ENCODE measurements at places on chromosomes 3 and 15. TPM values are rescaled to one million over a fixed set of nuclear protein-coding genes. Genes with fewer than 3 reads are reported as not detected.

- no peak for DNase-seq
Observed at GRCh38 chr3:149902498-149903139, 68.1 kb downstream of the PFN2 start.

- DNase-seq, result no peak
Observed at GRCh38 chr3:98962189-98962930, 60.9 kb upstream of the DCBLD2 start.

GRCh38 chr3:122085673-122086072 lies 30.5 kb downstream of the CD86 start:
- no peak for DNase-seq

DNA sequence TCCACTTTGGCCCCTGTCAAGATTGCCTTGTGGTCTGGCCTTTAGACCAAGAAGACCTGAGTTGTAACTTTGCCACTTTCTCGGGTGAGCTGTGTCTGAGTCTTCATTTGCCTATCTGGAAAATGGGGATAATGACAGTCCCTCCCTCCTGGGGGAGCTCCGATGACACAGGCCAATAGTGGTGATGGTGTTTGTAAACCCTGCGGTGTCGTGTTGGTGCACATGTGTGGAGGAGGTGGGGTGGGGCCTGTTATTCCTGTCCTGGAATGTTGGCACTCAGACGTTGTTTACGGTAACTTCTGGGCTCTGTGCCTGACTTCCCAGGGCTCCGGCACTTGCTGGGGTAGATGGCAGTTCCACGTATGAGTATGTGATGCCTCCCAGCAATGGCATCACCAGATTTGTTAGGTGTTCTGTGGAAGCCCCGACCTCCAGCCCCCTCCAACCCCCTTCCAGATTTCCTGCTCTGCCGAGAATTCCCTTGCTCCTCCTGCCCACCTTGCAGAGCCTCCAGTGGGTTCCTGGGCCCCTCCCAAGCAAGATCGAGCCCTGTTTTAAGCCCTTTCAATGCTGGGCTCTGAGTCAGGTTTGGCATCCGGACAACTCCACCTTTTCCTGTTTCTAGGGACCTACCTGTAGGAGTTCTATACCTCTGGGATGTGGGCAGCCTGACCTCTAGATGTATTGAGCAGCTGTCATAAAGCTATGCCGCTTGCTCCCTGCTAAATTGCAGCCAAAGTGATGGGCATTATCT lies 31.4 kb downstream of the HRH1 start:
- no peak for DNase-seq

The ZMAT3 gene
- total RNA-seq, result 14.0 TPM

The UQCRC1 gene
- 242 TPM for total RNA-seq

GRCh38 chr3:115581362-115582135 lies 41.8 kb upstream of the GAP43 start:
- no peak for DNase-seq

- DNase-seq, result no peak
Observed at GRCh38 chr3:190522621-190523222, 8.8 kb downstream of the IL1RAP start.

DNA sequence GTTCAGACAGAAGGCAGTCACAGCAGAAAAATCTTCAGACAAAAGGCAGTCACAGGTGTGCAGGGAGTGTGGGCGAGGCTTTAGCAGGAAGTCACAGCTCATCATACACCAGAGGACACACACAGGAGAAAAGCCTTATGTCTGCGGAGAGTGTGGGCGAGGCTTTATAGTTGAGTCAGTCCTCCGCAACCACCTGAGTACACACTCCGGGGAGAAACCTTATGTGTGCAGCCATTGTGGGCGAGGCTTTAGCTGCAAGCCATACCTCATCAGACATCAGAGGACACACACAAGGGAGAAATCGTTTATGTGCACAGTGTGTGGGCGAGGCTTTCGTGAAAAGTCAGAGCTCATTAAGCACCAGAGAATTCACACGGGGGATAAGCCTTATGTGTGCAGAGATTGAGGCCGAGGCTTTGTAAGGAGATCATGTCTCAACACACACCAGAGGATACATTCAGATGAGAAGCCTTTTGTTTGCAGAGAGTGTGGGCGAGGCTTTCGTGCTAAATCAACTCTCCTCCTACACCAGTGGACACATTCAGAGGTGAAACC lies 27.6 kb downstream of the ZNF589 start:
- no peak for DNase-seq

DNA sequence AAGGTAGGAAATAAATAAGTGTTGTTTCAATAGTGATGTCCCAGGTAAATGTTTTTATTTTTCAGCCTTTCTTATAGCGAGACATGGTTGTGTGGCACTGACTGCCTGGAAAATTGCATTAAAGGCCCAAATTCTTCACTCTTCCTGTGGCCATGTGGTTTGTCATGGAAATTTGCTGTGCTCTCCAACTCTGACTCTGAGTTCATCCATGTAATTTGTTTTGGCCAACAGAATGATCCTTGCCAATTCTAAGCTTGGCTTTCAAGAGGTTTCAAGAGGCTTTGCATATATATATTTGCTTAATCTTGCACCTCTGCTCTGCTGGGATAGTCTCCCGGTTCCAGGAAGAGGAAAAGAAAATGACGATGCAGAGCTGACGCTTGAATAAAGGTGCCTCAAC lies 107.5 kb upstream of the ARHGEF26 start:
- no peak for DNase-seq

DNA sequence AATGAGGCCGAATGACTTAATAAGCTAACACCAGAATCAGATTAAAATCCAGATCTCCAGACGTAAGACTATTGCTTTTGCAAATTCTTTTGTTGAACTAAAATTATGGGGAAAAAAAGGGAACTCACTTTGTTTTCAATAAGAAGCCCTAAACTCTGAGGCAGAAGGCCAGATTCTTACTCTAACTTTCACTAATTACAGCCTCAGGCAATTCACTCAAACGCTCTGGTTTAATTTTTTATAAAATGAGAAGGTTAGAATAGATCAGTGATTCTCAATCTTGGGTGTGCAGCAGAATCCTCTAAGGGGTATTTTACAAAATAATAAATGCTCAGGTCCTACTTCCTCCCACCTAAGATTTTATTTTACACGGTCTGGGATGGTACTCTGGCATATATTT lies 38.1 kb downstream of the C3orf70 start:
- no peak for DNase-seq

DNA sequence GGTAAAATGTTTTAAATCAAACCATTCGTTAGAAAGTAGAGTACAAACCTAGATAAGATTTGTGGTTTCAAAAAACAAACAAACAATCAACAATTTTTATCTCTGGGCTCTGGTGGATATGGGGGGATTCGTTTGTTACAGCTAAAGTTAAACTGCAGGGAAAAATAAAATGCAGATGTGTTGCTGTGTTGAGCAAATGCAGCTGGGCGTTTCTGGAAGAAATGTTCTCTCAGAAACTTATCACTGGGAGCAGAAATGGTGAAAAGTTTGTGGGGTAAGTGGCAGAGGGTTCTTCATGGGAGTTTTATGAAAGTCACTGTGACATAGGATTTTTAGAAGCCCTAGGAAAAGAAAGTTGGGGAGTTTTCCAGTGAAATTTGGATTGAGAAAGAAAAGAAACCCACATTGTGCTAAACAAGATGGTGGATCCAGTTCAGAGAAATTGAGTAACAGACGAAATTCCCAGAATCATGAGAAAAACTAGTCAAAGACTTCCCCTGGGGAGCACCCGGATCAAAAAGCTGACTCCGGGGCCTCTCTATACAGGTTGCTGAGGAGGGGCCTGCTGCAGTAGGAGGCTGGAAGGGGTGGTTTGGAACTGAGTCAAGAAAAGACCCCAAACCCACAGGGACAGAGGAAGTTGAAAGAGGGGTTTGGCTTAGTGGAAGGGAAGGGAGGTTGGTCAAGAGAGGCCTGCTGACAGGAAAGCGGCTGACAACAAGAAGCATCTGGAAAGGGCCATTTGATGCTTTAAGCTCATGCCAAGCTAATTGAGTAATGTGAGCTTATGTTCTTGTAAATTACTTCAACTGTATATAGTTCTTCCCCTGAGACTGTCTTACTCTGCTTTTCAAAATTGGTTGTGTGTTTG lies 108.7 kb downstream of the RARB start:
- no peak for DNase-seq

DNA sequence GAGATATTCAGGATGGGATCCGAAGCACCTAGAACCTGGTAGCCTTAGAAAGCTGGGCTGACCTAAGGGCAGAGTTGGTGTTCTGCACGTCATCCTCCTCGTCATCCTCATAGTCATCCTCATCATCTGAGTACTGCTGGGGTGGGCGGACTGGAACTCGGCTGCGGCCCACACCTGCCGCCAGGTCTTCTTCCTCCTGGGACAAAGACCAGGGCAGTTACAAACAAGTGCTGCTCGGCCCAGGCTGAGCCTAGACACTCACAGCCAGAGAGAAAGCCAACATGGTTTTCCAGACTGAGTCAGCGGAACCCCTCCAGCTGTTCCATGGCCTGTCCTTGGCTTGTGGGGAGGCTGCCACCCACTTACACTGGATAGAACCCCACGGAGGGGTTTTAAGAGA lies 40.5 kb downstream of the SEMA3G start:
- DNase-seq, result no peak

DNA sequence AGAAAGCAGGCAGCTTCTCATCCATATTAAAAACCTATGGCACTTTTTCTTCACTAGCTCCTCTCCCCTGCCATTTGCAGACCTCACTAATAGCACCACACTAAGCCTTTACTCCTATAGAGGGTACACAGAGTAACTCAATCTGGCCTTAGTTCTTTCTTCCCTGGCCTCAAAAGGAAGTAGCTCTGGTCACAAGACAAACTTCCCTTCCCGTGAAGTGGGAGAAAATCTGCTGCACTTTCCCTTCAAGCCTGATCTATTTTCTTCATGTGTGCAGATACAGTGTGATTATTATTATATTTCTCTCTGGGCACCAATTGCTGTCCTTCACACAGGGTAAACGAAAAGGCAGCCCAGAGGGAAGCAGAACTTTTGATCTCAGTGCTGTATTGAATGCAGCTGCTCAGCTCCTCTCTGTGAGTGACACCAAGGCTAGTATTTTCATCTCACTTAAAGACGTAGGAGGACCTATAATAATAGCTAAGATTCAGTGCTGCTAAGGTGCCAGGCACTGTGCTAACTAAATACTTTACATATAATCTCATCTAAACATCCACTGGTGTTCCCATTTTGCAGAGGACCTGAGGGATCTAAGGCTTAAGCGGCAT lies 61.9 kb upstream of the RASGRP1 start:
- DNase-seq, result no peak

The CHSY1 gene
- 38.2 TPM for total RNA-seq

The STRC gene
- 1.4 TPM for total RNA-seq

- no peak for DNase-seq
Observed at GRCh38 chr15:38061856-38062649, 127.6 kb downstream of the TMCO5A start.

GRCh38 chr3:155465664-155466063 lies 172.2 kb upstream of the STRIT1 start:
- no peak for DNase-seq

DNA sequence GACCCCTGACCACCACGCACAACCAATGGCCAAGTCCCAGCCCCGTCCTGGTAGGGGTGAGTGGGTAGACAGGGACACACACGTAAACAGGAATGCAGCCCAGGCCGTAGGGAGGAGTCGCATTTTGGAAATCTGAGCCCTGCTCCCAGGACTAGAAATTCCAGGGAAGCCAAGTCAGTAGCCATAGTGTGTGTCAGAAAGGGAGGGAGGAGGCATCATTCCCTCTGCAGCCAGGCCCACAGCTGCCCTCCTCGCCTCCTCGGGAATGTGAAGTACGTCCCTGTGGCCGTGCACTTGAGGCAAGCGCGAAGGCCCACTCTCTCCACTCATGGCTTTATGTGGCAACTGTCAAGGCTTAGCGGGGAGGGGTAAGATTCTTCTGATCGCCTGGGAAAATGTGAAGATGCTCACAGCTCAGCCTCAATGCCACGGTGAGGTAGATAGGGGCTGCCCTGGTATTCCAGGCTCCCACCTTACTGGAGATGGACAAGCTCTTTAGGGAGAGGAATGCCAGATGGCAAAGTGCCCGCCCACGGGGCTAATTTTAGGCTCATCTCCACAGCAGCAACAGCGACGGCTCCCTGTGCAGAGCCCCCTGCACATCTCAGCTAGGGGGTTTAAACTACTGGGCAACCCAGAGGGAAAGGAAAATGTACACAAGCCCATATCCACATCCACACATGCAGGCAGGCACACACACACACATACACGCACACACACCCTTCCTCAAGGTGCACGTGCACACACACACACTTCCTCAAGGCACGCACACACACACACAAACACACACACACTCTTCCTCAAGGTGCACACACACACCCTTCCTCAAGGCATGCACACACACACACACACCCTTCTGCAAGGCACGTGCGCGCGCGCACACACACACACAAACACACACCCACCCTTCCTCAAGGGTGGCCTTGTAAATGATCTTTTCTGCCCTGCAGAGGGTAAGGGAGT lies 65.5 kb downstream of the ADCY5 start:
- DNase-seq, result no peak

DNA sequence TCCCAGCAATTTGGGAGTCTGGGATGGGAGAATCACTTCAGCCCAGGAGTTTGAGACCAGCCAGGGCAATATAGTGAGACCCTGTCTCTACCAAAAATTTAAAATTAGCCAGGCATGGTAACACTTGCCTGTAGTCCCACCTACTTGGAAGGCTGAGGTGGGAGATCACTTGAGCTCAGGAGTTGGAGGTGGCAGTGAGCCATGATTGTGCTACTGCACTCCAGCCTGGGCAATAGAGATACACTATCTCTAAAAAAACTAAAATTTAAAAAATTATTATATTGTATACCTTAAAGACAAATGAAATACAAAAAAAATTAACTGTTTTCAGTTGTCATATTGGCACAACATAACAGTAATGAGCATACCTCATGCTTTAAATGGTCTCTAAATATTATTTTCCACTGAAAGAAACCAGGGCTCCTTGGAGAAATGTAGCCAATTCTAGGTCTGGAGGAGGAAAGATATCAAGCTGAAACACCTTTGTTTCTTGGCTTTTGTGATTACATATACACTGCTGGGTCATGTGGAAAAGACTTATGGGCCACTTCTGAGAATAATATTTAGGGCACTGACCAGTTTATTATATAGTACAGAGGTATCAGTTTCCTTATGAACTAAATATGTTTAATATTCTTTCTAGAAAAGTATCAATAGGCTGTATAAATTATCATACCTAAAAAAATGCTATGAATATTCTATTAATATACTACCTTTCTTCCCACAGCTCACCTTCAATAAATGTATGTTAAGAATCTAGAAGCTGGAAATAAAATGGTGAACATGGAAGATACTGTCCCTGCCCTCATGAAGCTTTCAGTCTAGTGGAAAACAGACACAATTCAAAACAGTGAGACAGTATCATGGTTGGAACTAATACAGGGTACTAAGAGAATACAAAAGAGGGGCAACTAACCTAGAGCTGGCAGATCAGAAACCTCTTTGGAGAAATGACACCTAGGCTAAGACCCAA lies 119.5 kb downstream of the TMCC1 start:
- no peak for DNase-seq

The LDHAL6B gene
- not detected for total RNA-seq

GRCh38 chr15:57158589-57158988 lies 217.7 kb upstream of the CGNL1 start:
- no peak for DNase-seq
